ENCODE measurements at places on chromosomes 7 and 10.

- DNase-seq, result no peak
Observed at GRCh38 chr10:98294270-98294627, 26.3 kb upstream of the LOXL4 start.

- no peak for DNase-seq
Observed at GRCh38 chr10:24162206-24162985, 46.5 kb upstream of the KIAA1217 start.

DNA sequence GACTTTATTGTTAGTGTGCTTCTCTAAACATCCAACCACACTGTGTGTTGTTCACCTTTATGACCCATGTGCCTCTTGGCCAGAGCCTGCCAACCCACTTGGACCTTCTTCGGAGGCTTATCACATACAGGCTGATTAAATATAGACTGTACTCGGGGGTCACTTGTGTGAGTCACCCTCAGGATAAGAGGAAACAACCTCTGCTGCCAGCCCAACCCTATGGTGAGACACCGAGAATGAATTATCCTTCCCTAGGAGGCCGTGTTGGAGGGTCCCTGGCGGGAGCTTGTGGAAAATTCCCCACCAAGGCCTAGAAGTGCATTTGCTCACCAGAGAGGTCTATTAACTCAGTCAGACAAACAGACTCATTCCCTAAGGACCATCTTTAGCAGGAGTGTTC lies 63.0 kb downstream of the FAS start:
- no peak for DNase-seq

- no peak for DNase-seq
Observed at GRCh38 chr10:120999868-121000267, 148.7 kb downstream of the WDR11 start.

DNA sequence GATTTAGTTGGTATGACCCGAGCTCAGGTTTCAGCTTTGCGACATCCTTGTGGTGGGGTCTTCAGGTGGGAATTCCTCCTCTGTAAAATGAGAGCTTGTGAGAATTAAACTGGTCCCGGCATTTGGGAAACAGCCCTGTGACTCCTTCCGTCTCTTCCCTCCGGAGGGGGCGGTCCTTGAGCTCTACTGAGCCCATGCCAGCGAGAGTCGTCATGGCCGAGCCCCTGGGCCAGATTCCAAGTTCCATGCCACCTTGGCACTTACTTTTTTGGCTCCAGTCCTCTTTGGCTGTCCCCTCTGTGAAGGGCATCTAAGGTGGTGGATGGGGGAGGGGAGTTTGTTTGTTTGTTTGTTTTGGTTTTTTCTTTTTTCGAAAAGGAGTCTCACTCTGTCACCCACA lies 47.6 kb downstream of the GTF2IRD1 start:
- no peak for DNase-seq

- DNase-seq, result no peak
Observed at GRCh38 chr10:92404612-92405418, 113.8 kb downstream of the MARCHF5 start.

DNA sequence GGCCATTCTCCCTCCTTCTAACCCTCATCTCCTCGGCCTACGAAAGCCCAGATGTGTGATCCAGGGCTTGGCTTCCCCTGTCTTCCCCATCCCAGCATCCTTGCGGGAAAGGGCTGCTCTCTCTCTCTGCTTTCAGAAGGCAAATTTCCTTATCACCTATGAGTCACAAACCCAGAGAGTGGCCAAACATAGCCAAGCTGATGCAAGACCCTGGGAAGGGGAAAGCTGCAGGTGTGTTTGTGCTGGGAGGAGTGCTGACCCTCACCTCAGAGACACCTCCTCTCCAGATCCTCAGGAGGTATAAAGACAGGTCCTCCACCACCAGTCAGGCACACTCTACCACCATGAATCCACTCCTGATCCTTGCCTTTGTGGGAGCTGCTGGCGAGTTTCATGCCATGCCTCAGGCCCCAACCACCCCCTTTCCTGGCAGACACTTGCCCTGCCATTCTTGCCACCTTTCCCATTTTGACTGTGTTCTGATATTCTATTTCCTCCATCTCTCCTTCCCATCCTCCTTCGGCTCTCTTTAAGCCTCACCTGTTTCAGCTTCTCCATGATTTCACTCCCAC lies 10.6 kb upstream of the PRSS2 start:
- no peak for DNase-seq
